ENCODE measurements at places on chromosomes 12 and 14.

GRCh38 chr14:71753126-71753830 is 179.0 kb upstream of the RGS6 start:
- H3K4me3 ChIP-seq: peak overlapping the region; percentile 19
- H3K27me3 ChIP-seq: peaks cover 12% of the 10 kb centered on the region
- DNase-seq: peak; percentile 34
- H3K4me1 ChIP-seq: peaks cover 18% of the 10 kb centered on the region
- H3K36me3 ChIP-seq: peaks cover 3% of the 10 kb centered on the region
- H3K27ac ChIP-seq: no peak overlapping the region

DNA sequence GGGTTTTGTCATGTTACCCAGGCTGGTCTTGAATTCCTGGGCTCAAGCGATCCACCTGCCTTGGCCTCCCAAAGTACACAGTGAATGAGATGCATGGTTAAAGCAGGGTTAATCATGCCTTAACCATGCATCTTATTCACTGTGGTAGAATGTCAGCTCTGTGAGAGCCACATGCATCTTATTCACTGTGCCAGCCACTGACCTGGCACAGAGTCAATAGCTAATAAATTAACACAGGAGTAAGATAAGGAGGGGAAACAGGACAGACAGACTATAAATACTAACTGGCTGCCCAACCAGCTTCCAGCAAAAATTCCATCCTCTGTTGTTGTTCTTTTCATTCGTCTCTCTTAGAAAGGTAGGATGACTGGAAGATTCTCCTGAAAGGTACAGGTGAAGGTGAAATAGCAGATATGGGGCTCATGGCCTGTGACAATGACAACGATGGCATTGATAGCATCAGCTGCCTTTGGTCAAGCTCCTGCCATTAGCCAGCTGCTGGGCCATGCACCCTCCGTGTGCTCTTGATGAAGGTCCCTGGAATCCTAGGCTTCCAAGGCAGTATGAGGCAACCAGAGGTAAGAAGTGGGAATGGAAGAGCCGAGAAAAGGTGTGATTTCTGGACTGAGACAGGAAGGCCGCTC is 76.6 kb downstream of the ZNF664 start:
- no peak for DNase-seq
- no peak overlapping the region for H3K27ac ChIP-seq
- H3K27me3 ChIP-seq: peaks cover 2% of the 10 kb centered on the region
- no peaks in the 10 kb centered on the region for H3K4me1 ChIP-seq
- no peak overlapping the region for H3K4me3 ChIP-seq

- peaks cover 2% of the 10 kb centered on the region for H3K27me3 ChIP-seq
- no peaks in the 10 kb centered on the region for H3K4me1 ChIP-seq
- no peak overlapping the region for H3K27ac ChIP-seq
Measured at GRCh38 chr14:72333357-72333756, 401.1 kb downstream of the RGS6 start.

- H3K27me3 ChIP-seq: no peaks in the 10 kb centered on the region
- no peaks in the 10 kb centered on the region for H3K4me1 ChIP-seq
- H3K36me3 ChIP-seq: no peaks in the 10 kb centered on the region
- no peak for DNase-seq
- no peak overlapping the region for H3K27ac ChIP-seq
Measured at GRCh38 chr12:58877243-58877743, 43.0 kb downstream of the LRIG3 start.

- no peak for DNase-seq
- H3K27me3 ChIP-seq: no peaks in the 10 kb centered on the region
- peaks cover 59% of the 10 kb centered on the region for H3K36me3 ChIP-seq
- H3K4me3 ChIP-seq: no peak overlapping the region
- H3K4me1 ChIP-seq: peaks cover 45% of the 10 kb centered on the region
Measured at GRCh38 chr14:51895375-51895774, 35.0 kb downstream of the GNG2 start.

- H3K27me3 ChIP-seq: no peaks in the 10 kb centered on the region
- DNase-seq: no peak
- H3K27ac ChIP-seq: no peak overlapping the region
Measured at GRCh38 chr12:95533985-95534384, 17.3 kb downstream of the USP44 start.
